ENCODE measurements at places on chromosomes 12 and 14. TPM values are rescaled to one million over a fixed set of nuclear protein-coding genes. Genes with fewer than 3 reads are reported as not detected.

The MEG3 gene
- 396 TPM for total RNA-seq

The LHX5 gene
- total RNA-seq = not detected

The ENDOU gene
- 0.40 TPM for total RNA-seq

The KRT4 gene
- total RNA-seq = not detected

The CNTN1 gene
- 1.8 TPM for total RNA-seq

The KRT6C gene
- total RNA-seq = not detected

The PPHLN1 gene
- 48.0 TPM for total RNA-seq

The TAS2R8 gene
- total RNA-seq = not detected

The ASB2 gene
- total RNA-seq = 0.52 TPM

The FAIM2 gene
- total RNA-seq = 3.7 TPM

The NINJ2 gene
- total RNA-seq = 1.0 TPM

The LGR5 gene
- 2.2 TPM for total RNA-seq

The KCNJ8 gene
- total RNA-seq = 9.1 TPM

The CCDC197 gene
- total RNA-seq = not detected

The IFNG-AS1 gene
- 0.07 TPM for total RNA-seq

The ITGA7 gene
- total RNA-seq = 184 TPM

The TMEM253 gene
- not detected for total RNA-seq

The DLK1 gene
- total RNA-seq = not detected

The SSPN gene
- total RNA-seq = 30.8 TPM

The PIWIL1 gene
- total RNA-seq = not detected

The PLEKHD1 gene
- 0.07 TPM for total RNA-seq

The C14orf132 gene
- total RNA-seq = 20.6 TPM

The CIDEB gene
- 1.6 TPM for total RNA-seq

The CD63 gene
- total RNA-seq = 2,090 TPM

The CIT gene
- total RNA-seq = 12.3 TPM

The CEP170B gene
- total RNA-seq = 19.5 TPM

The TMEM119 gene
- 3.9 TPM for total RNA-seq

The NRIP2 gene
- total RNA-seq = not detected

The DEPDC4 gene
- total RNA-seq = 1.1 TPM

The TPPP2 gene
- total RNA-seq = not detected
